ENCODE measurements at places on chromosomes 12 and 14.

GRCh38 chr12:29146196-29146595 lies 2.9 kb upstream of the FAR2 start:
- DNase-seq, result no peak

DNA sequence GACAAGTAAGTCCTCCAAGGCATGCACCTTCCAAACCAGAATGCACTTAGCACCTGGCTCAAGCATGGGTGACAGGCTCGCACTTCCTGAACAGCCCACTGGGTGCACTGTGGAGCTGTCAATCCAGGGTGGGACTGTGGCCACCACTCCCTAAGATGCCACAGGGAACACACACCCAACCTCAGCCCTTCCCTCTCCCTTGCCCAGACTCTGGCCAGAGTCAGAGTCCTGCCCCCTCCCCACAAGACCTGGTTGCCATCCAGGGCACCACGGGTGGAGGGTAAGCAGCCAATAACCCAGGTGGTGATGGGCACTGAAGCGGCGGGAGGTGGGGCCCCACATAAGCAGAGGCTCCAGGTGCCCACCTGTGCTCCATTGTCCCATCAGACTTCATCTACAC lies 160.6 kb downstream of the MYRFL start:
- DNase-seq, result no peak

- DNase-seq, result no peak
Measured at GRCh38 chr14:65993996-65994395, 492.2 kb upstream of the CCDC196 start.

GRCh38 chr14:66037361-66037760 lies 448.8 kb upstream of the CCDC196 start:
- DNase-seq, result no peak

- no peak for DNase-seq
Measured at GRCh38 chr12:116717466-116718437, 20.1 kb downstream of the SPRING1 start.

DNA sequence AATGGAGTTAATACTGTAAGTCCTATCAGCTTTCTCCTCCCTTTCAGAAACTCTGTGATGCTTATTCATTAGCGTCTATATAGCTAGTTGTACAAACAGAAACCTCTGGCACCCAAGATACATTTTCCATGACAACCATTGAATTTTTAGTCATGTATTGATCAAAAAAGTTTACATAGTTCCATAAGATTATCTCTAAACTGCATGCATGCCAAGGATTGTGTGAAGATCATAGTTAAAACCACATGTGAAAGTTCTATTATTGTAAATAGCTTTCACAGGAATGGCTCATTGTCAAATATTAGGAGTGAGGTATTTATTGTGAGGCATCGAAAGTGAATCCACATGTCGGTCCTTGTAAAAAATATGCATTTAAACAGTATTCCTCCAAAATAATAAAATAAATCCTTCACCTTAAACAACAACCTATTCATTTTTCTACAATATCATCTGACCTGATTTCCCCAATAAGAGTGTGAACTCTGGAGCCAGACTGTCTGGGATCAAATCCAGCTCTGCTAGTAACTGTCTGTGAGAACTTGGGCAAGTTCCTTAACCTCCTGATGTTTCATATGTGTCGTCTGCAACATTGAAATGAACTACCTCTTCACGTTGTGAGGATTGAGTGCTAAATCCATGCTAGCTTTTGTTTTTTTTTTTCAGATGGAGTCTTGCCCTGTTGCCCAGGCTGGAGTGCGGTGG lies 10.6 kb upstream of the CDKL1 start:
- DNase-seq, result no peak

DNA sequence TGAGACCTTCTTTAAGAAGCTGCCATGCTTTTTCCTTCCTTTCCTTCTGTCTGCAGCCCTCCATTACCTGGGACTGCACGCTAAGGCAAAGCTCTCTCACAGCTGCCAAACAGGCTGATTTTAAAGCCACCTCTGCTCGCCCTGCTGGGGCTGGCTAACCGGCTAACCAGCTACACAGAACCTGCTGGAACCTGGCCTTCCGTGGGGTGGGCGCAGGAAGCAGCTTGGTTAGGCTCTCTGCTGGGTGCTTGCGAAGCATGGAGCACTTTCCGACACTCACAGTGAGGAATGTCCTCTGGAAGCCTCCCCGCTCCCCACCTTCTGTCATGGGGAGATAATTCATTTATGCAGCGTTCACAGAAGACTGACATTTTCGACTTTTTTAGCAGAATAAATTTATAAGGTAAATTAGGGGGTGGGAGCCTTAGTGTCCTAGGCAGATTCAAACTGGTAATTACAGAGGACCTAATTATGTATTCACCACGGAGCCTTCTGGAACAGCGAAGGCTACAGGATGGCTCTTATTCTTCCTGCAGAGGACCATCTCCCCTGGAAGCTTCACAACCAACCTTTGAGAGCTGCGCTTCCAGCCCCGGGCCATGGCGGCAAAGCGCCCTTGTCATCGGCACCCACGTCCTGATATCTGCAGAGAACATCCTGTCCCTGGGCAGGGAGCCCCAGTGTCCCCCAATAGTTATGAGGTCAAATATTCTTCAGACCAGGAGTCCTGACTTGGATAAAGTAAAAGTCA lies 12.4 kb upstream of the BCL11B start:
- no peak for DNase-seq

GRCh38 chr12:121299662-121300061 lies 3.2 kb upstream of the CAMKK2 start:
- no peak for DNase-seq

DNA sequence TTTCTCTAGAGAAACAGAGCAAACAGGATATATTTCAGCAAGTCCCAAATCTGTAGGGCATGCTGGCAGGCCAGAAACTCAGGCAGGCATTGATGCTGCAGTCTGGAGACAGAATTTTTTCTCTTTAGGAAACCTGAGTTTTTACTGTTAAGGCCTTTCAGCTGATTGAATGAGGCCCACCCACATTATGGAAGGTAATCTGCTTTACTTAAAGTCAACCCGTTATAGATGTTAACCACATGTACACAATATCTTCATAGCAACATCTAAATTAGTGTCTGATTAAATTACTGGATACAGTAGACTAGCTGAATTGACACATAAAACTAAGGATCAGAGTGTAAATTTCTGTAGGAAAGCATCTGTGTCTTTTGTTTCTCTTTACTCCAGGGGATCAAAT lies 65.2 kb downstream of the SRGAP1 start:
- DNase-seq, result no peak

DNA sequence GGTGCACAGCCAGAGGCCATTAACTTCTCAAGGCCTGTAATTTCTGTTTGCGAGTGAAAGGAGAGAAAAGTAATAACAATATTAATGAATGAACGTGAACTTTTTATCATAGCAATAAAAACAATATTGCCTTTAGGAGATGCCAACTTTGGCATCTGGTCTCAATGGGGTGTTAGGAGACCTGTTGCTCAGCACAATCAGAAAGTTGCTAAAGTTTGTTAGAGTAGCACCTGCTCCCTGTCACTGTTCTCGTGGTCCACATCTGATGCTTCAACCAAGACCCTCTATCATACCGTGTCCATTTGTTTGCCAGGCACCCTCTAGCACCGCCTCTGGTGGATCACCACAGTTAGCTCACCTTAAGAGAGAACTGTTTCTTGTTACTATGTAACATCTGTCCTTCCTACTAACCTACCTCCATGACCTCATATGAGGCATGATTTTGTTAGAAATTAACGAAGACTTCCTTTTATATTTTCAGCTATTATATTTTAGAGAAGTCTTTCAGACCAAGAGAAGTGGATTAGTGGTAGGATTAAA lies 12.5 kb upstream of the CLEC4E start:
- DNase-seq, result no peak

GRCh38 chr12:39835517-39836489 lies 216.2 kb upstream of the ABCD2 start:
- DNase-seq, result no peak

GRCh38 chr14:53841109-53842099 lies 115.2 kb downstream of the BMP4 start:
- DNase-seq, result no peak

DNA sequence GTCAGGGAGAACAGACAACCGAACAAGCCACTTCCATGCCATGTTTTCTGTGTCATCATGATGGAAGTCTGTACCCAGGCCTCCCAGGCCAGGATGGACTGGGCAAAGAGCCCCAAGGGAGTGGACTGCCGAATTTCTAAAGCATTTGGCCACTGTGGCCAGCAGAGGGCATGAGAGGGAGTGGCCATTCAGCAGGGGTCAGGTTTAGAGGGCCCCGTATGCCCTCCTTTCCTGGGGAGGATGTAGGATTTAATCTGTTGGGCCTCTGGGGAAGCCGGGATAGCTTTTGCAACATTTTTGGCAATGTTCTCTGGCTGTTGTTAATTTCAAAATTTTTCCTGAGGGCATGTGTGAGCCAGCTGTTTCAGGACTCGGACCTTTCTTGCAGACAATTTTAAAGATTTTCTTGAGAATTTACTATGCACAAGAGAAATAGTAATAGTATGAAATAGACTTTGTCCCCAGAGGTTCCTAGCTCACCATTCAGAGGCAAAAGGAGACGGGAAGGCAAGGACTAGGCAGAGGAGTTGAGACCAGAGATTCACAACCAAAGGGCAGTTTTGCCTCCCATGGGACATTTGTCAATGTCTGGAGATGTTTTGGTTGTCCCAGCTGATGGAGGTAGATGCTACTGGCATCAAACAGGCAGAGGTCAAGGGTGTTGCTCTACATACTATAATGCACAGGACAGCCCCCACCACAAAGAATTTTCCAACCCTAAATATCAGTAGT lies 18.0 kb downstream of the ACACB start:
- DNase-seq, result no peak

DNA sequence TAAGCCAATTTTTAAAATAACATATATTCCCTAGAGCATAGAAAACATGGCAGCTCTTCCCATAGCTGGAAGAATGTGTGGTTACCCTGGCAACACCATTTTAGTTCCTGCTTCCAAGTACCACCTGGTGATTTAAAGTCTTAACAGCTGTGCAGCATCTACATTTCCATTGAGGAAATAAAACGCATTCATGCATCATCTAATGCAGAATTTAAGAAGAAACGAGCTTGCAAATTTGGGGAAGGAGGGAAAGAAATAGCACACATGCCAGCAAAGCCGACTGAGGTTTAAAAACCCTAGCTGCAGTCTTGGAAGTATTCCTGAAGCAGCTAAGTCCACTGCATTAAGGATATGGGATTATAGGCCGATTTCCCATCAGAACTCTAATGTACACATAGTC lies 22.8 kb upstream of the SLC38A2 start:
- DNase-seq, result no peak

DNA sequence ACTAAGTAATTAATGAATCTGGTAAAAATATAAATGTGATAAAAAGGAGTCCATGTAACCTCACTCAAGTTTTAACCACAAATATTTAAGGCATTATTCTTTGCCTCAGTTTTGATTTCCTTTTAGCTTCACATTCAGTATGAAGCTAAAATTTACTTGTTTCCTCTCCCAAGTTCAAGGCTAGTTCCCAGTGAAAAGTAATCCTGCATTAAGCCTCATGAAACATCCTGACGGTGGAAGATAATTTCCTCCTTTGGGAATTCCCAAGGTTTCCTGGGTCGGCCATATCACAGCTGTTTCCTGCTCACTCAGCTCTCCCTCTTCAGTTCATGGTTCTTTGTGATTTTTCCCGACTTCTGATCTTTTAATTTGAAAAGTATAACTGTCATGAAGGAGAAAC lies 1256.8 kb upstream of the FLRT2 start:
- no peak for DNase-seq

- no peak for DNase-seq
Measured at GRCh38 chr12:14885718-14886221, at the start of gene MGP. TSS of gene MGP (minus strand) at chr12:14885854. CDS start at chr12:14885791, 63 bp downstream.

- no peak for DNase-seq
Measured at GRCh38 chr12:62215506-62215905, 44.7 kb upstream of the USP15 start.

GRCh38 chr12:76457010-76457409 lies 102.6 kb downstream of the OSBPL8 start:
- DNase-seq, result no peak
